Activated CD4-positive, alpha-beta memory T cell treated with anti-CD3 and anti-CD28 coated beads, Interleukin-2, amount 10 ng/mL, durations not matched to agents 7 days and 5 days (primary cell): ENCODE measurements at places on chromosomes 4 and X. TPM values are rescaled to one million over a fixed set of nuclear protein-coding genes. Genes with fewer than 3 reads are reported as not detected.

Gene NAA11
- not detected for total RNA-seq

Gene SHOX
- total RNA-seq: not detected

Gene NEXMIF
- 0.28 TPM for total RNA-seq

Gene ANXA10
- total RNA-seq: not detected

Gene GYPE
- 0.50 TPM for total RNA-seq

Gene CITED1
- not detected for total RNA-seq

Gene SUPT20HL2
- total RNA-seq: not detected

Gene CXXC4
- total RNA-seq: not detected

Gene RAB33A
- 37.0 TPM for total RNA-seq
